ENCODE measurements at places on chromosomes 12 and 14.
A peak's percentile ranks its signal among the peaks of the same experiment; 100 is the strongest.

DNA sequence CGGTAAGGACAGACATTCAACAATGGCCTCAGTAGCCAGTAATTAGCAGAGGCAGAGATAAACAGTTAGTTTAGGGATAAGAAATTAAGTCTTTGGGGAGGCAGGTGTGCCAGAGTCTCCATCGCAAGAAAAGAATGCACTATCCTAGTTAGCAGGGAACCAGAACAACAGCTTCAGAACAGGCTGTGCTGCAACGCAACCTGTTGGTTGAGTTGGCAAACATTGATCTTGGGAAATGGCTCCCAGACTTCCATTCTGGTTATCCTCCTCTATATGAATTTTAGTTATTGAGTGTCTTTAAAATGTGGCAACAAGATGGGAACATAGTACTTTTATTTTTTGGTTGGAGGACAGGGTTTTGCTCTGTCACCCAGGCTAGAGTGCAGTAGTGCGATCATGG, 12.3 kb upstream of the LEMD3 start:
- DNase-seq = no peak

DNA sequence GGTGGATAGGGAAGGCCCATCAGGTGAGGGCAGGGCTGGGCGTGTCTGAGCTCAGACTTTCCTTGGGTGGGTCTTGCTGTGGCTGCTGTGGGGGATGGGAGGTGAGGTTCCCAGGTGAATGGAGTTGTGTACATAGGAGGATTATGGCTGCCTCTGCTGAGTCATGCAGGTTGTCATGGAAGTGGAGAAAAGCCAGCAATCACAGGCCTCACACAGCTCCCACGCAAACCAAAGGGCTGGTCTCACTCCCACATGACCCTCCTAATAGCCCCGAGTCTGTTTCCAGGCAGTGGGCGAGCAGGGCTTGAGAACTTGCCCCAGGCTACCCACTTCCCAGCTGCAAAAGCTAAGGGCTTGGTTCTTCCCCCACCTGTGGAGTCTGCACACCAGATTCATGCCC, 149.5 kb downstream of the IPO8 start:
- DNase-seq = no peak

DNA sequence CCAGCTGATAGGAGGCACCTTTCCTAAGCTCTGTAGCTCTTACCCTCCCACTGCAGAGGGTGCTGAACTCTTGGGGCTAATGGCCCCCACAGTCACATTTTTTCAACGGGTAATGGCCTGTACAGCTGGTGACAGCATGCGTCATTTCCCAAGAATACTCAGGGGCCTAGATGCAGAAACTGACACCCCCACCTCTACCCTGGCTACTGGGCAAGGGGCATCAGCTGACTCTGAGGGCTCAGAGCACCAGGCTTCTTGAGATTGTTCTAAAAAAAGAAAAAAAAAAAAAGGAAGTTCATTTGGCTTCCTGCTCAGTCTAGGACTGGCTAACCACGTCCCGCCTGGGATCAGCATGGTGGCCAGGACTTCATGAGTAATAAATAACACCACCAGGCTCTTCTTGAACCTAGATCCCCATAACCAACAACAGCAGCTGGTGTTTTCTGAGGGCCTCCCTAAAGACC, 35.2 kb downstream of the ZFP36L1 start:
- DNase-seq = no peak

- DNase-seq = no peak
Measured at GRCh38 chr12:126944684-126945083, 1322.3 kb upstream of the TMEM132C start.

DNA sequence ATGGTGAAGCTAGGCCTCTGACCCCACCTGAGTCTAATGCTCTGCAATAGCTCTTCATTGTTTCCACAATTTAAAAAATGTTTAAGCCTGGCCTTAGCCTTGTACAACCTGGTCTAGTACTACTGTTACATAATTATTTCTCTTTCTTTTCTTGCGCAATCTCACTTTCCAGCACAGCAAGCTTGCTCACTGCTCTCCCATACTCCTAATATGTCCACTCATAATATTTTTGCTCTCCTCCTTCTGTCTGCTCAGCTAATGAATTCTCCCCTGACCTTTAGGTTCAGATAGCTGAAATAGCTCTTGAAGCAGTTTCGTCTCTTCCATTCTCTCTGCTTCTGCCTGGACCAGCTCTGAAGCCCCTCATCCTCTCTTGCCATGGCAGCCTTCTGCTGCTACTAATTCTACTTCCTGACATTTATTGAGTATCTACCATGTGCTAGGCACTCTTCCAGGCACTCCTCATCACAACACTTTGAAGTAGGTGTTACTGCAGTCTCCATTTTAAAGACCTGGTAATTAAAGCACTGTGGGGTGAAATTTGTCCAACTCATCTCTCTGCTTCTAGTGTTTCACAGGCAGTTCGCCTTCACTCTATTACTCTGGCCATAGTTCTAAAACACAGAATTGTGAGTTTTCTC, 2.8 kb upstream of the SLC48A1 start:
- no peak for DNase-seq

- no peak for DNase-seq
Measured at GRCh38 chr12:22275843-22276242, 58.7 kb downstream of the ST8SIA1 start.

GRCh38 chr14:74863274-74863673, 12.7 kb downstream of the PROX2 start:
- no peak for DNase-seq

DNA sequence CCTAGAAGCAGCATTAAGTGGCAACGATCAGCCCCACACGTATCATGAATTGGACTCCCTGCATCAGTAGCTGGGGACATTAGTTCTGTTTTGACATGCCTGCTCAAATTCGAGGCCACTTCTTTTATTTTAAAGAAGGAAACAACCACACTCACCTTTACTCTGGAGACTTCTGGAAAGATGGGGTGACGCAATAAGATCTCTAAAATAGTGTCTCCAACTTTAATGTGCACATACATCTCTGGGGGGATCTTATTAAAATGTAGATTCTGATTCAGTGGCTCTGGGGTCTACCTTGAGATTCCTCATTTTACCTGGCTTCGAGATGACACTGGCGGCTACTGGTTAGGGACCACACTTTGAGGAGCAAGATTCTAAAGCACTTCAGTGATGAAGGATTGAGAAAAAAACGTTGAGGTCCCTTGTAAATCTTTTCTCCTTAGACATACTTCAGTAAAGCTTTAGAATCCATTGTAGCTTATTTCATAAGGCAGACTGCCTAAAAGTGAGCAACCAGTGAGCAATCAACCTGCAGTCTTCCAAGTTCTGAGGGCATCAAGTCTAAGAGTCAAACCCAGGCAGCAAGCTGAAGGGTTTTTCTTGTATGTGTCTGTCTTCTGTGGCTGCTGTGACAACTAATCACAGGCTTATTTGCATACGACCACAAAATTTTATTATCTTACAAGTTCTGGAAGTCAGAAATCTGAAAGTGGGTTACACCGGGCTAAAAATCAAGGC, 718.6 kb upstream of the TBX3 start:
- no peak for DNase-seq

- DNase-seq = no peak
Measured at GRCh38 chr12:31835276-31835882, 106.6 kb upstream of the AMN1 start.

DNA sequence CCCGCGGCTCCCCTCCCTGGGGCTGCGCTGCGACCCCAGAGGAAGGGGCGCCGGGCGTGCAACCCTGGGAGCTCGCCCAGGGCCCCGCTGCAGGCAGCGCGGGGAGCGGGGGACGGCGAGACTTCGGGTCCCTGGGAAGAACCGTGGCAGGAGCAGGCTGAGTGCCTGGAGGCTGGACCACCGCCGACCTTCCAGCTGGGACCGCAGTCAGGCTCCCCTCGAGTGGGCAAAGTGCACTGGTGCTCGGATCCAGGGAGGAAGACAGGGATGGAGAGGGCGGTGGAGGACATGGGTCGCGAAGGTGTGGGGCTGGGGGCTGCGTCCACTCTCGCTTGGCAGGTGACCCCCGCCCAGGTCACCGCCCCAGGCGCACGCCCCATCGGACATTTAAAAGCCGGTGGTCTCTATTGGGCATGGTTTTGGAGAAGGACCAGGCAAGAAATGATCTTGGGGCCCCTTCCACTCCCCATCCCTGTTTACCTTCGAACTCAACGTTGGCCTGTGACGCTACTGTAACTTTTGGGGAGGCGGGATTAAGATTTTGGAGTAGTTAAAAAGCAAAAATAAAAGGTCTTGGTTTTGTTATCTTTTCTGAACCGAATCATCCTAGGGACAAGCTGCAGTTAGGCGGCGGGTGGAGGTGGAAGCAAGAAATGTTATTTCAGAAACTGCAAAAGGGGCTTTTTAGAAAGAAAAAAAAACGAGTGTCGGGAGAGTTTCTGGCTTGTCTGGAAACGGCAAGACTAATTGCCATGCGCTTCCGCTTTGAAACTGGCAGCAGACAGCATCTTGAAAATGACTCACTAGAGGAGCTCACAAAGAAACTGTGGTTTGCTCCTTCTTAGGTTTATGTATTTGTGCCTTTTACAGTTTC, 1.0 kb downstream of the ELK3 start:
- DNase-seq = peak; percentile 78

GRCh38 chr12:32603858-32604257, 75.2 kb upstream of the DNM1L start:
- peak; percentile 43 for DNase-seq

DNA sequence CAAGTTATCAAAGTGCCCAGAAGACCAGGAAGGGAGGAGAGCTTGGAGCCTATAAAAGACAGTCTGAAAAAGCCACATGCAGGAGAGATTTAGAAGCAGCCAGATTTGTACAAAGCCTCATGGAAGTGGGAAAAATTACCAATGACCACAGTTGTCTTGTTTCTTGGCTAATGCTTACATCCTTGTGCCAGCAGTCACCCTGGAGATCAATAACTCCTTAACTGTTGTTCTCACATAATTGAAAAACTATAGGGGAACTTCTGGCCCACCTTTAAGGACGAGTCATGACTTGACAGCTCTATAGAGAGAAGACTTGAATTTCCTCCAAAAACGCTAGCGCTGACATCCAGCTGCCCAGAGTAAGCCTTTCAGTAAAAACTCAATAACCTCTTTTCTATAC, 313.1 kb downstream of the GALC start:
- no peak for DNase-seq

DNA sequence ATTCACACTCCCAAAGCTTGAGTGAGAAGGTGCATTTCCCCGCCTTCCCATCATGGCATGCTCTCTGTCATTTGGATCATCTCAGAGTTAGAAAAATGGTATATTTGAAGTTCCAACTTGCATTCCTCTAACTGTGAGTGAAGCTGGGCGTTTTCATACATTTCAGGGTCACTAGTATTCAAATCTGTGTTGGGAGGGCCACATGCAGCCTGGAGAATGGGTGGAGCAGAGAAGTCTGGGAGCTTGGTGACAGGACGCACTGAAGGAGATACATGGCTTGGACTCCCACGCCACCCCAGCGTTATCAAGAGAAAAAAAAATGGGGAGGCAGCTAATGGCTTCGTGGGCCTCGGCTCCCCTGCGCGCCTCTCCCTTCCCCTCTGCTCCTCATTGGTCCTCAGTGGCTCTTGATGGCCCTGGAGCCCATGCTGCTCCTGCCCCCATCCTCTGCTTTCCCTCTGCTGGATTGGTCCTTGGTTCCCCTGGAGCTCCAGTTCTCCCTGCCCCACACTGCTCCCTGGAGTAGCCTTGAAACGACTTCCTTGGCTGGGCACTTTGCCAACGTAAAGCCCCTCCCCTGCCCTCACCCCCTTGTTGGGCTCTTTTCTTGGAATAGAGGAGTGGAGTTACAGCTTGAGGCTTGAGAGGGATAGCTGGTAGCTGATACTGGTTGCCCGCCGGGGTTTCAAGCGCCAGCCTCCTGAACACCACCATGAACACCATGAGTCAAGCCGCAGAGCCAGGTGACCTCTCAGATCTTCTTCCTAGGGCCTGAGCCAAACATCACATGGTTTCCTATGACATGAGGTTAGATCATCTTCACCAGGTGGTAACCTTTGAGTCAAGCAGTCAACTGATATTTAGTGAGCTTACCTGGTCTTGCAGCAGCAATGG, 139.6 kb downstream of the PRKCH start:
- DNase-seq = peak; percentile 50

GRCh38 chr14:73953731-73954130, 3.6 kb downstream of the COQ6 start:
- DNase-seq = no peak

DNA sequence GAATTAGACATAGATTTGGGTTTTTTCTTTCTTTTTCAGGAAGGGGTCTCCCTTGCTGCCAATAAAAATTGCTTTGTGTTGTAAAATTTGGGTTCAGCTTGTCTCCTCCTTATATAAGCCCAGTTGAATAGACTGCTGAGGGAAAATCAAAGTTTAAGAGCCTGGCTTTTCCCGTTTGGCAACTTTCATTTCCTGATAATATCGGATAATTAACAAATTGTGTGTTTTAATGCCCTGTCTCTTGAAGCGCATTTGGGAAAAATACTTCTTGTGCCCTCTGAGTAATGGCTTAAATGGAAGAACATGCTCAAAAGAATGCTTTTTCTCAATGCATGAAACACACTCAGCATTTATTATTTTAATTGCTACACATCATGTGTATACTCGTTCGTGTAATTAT, 198.0 kb upstream of the DCN start:
- no peak for DNase-seq

DNA sequence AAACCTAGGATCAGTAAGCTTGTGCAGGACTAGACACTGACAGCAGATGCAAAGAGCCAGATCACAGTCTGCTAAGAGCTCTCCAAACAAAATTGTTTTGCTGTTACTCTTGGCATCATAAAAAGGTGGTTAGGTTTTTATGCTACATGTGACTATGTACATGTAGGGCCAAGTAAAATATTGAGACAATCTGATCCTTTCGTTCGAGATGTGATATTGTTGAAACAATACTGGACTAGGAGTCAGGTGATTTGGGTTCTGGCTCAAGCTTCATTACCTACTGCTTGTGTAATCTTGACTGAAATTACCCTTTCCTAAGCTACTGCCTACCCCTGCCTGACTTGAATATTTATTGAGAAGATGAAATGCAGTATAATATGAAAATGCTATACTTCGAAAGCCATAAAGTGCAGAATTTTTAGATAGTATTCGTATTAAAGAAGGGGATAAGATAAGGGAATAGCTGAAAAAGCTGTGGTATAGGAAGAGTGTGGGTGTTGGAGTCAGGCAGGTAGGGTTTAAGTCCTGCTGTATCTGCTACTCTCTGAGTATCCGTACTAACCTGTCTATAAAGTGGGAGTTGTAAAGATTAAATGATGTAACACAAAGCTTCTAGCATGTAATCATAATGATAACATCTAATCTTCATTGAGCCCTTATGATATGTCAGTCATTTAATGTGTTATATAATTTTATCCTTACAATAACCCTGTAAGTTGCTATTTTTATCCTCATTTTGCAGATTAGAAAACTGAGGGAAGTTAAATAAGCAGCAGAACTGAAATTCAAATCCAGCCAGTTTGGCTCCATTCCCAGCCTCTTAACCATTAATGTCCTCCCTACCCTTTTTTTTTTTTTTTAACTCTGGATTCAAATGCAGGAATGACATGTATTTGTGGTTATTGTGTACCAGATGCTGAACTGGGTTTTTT, 38.6 kb upstream of the ATF1 start:
- no peak for DNase-seq

- DNase-seq = peak; percentile 44
Measured at GRCh38 chr12:131950182-131950913, 606 bp downstream of the EP400 start.

Measured in activated CD4-positive, alpha-beta memory T cell treated with anti-CD3 and anti-CD28 coated beads, Interleukin-2, amount 10 ng/mL, durations not matched to agents 7 days and 5 days (primary cell).